ENCODE measurements at places on chromosomes 12 and 14.

- no peak for DNase-seq
Measured at GRCh38 chr12:24072302-24072701, 122.8 kb upstream of the SOX5 start.

DNA sequence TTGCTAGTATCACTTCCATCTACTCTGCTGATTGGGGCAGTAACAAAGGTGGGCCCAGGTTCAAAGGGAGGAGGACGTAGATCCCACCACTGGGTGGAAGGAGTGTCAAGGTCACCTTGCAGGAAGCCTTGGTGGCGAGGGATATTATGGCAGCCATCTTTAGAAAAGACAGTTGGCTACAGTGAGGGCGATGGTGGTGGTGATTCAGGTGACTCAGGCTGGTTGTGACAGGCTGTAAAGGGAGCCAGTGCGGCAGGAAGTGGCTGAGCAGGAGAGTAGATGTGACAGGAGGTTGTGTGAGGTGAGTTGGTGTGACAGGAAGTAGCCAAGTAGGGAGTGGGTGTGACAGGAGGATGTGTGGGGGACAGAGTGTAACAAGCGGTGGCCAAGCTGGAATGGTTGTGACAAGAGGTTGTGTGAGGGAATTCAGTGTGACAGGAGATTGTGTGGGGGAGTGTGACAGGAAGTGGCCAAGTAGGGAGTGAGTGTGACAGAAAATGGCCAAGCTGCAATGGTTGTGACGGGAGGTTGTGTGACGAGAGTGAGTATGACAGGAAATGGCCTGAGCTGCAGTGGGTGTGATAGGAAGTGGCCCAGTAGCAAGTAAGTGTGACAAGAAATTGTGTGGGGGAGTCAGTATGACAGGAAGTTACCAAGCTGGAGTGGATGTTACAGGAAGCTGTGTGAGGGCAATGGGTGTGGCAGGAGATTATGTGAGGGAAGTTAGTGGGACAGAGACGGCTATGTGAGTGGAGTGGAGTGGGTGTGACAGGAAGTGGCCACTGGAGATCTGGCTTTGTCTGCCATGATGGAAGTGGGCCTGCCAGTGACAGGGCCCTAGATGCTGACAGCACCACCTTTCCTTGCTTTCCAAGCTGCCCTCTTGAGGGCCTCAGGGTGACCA is 136.5 kb upstream of the MYL2 start:
- no peak for DNase-seq

GRCh38 chr12:92210071-92210470 is 64.4 kb upstream of the BTG1 start:
- DNase-seq, result no peak

GRCh38 chr12:76866726-76867125 is 12.1 kb downstream of the CSRP2 start:
- DNase-seq, result no peak

DNA sequence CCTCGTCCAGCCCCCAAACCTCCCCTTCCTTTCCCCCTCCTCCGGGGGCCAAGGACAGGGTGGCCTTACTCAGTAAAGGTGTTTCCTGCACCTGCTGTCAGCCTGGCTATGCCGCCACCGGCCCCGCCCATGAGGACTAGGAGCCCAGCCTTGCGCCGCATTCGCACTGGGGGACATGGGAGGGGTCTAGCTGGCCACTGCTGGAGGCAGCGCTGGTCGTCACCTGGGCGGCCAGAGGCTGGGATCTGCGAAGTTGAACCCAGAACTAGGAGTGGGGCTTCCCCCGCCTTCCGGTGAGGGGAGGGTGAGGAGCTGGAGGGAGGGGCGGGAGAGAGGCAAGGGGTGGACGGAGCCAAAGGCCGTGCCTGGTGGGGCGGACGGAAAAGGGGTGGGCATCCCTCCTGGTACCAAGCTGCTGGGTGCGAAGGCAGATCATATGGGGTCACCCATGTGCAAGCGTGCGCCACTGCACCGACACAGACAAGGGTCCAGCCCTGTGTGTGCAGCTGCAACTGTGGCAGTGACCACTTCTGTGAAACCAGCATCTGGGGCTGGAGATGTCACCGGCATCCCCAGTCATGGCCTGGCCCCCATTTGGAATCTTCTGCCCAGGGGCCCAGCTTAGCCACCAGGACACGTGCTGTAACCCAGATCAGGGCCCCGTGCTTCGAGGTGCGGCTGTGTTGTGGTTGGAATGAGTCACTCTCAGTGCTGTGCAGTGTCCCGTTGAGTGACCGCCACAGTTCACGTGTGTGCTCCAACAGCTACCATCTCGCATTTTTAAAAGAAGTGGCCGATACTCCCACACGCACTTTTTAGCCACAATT is 8.5 kb downstream of the AMN start:
- no peak for DNase-seq

GRCh38 chr12:105382771-105383622 is 52.5 kb downstream of the C12orf75 start:
- DNase-seq, result peak; percentile 57

DNA sequence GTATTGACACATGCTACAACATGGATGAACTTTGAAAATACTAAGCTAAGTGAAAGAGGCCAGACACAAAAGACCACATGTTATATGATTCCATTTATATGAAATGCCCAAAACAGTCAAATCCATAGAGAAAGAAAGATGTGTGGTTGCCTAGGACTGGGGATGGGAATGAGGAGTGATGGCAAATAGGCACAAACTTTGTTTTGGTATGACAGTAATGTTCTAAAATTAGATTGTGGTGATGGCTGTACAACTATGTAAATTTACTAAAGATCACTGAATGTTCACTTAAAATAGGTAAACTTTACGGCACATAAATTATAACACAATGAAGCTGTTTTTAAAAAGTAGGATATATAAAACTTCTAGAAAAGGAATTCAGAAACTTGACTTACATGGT is 41.7 kb downstream of the PPP1R13B start:
- DNase-seq, result no peak

- no peak for DNase-seq
Measured at GRCh38 chr12:51323966-51324895, at the start of gene BIN2. TSS of gene BIN2 (minus strand) at chr12:51324174. CDS start at chr12:51324102, 72 bp downstream.

GRCh38 chr14:23457587-23458445 is 11.7 kb upstream of the NGDN start:
- no peak for DNase-seq

- no peak for DNase-seq
Measured at GRCh38 chr12:123038966-123039365, 58.5 kb downstream of the ARL6IP4 start.

GRCh38 chr12:51907083-51907855 is at the start of gene ACVRL1:
TSS of gene ACVRL1 (plus strand) at chr12:51907504. CDS start at chr12:51912475, 4,971 bp downstream.
- no peak for DNase-seq

DNA sequence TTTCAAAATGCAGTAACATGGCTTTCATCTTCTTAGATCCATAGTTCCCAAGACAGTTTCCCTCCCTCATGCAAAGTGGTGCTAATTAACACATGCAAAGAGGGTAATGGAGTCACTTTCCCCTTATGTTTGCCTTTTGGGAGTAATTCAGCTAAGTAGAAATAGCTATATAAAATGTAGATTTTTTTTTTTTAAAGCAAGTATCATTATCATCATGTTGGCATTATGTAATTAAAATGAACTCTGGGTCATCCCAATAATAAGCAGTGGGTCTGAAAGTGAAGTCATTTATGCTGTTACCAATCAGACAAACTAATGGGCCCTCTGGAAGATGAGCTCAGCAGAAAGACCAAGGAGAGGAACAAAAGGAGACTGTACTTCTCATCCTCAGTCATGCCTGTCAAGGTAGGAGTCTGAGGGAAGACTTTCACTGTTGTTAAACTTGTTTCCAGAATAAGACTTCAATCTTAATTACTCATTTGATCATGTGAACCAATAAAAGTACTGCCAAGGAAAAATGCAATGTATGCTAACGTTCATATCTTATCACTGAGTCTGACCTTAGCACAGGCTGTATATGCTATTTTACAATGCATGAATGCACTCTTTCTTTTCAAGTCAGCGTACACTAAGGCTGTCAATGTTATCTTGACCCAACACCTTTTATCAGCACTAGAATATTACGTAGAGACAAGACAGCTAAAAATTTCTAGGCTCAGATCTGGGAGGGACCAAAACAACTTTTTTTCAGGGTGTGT is 26.8 kb downstream of the AREL1 start:
- no peak for DNase-seq

GRCh38 chr12:50221228-50222008 is 54.2 kb upstream of the CERS5 start:
- DNase-seq, result no peak

- no peak for DNase-seq
Measured at GRCh38 chr12:79534029-79534867, 156.5 kb downstream of the PAWR start.

DNA sequence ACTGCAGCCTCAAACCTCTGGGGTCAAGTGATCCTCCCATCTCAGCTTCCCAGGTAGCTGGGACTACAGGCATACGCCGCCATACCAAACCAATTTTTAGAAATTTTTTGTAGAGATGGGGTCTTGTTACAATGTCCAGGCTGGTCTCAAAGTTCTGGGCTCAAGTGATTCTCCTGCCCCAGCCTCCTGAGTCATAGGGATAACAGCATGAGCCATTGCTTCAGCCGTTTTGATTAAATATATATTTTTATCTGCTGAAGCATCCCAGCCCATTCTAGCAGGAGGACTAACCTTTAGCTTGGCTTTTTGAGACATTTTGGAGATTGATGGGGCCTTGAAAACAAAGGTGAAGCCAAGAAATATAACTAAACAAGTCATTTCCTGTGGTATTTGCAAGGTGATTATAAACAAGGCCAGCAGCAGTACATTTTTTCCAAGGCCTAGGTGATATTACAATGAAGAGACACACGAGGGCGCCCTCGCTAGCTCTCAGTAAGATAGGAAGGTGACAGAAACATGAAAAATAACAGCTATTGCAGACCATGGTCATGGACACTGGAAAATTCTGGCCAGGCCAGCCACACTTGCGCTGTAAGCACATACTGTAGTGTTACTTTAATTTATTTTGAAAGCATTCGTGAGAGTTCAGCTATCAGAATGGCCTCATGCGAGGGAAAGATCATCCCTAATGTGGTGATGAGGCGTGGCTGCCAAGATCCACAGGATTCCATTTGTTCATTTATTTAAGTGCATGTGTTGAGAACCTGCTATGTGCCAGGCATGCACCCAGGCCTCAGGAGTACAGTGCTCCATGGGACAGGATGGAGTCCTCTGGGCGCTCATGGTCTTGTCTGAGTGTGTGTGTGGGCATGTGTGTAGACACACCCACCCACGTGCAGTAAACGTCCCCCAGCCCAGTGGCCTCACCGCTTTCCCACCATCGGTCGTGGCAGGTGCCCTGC is 63.5 kb downstream of the DGLUCY start:
- no peak for DNase-seq

GRCh38 chr12:19084547-19084946 is 45.0 kb upstream of the PLEKHA5 start:
- no peak for DNase-seq

All from HS-27A (cell line).